Jurkat, Clone E6-1 (cell line): ENCODE measurements at places on chromosomes 2 and 18.

GRCh38 chr2:42135381-42136312 is 33.5 kb upstream of the EML4 start:
- DNase-seq = no peak

DNA sequence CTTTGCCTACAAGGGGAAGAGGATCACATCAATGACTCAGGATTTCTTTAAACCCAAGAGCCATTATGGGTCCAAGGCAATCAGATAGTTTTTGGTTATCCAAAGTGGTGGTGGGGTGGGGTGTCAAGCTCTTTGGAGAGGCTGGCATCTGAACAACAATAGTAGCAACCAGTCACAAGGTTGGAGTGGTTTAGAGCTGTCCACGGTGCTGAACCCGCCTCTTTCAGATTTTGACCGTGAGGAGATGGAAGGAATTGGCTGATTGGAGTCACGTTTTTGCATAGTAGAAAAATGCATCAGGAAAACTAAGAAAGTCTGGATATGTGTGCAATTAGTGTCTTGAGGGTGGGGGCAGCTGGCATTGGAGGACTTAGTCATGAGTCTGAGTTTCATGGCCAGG is 159.9 kb downstream of the LOXHD1 start:
- DNase-seq = peak; percentile 55

GRCh38 chr2:171522052-171522787 is at the start of gene CYBRD1:
Gene CYBRD1 (plus strand): TSS chr2:171522474. CDS start chr2:171522546, 72 bp downstream.
- peak; percentile 80 for DNase-seq

- DNase-seq = no peak
Observed at GRCh38 chr2:10246831-10247230, 55.9 kb upstream of the HPCAL1 start.

- no peak for DNase-seq
Observed at GRCh38 chr2:241000831-241001321, 2.5 kb downstream of the SNED1 start.

- DNase-seq = peak; percentile 48
Observed at GRCh38 chr18:63848159-63848558, 39.3 kb upstream of the SERPINB2 start.

DNA sequence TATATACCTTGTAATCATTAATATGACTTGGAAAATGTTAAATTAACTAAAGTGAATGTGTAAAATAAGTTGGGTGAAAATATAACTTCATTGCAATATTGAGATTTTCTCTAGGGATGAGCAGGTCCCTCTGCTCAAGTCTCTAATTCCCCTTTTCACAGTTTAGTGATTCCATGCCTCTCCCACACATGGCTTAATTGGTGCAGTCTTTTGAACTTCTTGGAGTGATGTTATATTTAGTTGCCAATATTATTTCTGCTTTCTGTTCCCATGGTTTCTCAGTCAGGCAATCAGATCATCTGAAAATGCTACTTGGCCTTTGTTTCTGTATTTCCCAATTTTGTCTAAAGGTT is 233.7 kb upstream of the SPOPL start:
- DNase-seq = no peak

DNA sequence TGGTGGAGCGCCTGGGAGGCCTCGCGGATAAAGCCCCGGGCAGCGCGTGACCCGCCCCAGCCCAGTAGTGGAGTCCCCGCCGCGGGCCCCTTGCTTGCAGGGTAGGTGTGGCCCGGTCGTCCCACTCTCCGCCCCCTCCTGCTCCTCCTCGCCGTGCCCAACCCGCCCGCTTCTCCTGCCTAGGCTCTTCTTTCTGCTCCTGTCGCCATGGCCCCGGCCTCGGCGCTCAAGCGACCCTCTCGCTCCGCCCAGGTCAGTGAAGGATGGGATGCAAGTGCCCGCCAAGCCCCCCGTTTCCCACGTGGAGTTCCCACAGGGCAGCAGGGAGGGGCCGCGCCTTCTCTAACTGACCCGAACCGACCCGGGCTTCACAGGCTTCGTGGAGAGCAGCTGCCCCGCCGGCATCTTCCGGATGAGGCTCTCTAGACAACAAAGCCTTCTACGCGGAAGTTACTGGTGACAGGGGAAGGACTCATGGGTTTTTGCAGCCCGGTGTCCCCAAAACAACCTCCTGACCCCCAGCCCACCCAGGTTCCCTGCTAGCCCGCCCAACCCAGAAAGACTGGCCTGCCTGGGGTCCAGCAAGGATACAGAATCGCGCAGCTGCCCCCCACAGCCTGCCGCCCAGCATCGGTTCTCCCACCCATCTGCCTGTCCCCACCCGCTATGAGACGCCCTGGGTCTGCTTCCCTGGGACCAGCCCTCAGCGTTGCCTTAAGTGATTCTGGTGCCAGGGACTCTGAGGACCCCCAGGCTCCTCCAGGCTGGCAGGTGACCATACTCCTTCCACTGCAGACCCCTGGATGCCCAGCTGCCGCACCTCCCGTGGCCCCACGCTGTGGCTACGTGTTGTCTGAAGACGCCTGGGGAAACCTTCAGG is 32.8 kb downstream of the TTC32 start:
- no peak for DNase-seq

DNA sequence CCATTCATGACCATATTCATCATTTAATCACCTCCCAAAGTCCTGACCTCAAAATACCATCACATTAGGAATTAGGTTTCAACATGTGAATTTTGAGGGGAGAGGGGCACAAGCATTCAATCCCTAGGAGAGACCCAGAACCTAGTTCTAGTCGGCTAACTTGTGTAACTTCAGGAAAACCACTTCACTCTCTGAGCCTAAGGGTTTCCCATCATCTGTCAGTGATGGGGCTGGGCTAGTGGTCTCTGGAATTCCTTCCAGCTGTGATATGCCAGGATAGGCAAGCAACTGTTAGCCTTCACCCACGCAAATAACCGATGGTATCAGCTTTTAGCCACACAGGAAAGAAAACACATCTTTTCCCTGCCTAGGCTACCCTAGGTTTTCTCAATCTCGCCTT is 52.5 kb upstream of the MEX3C start:
- DNase-seq = no peak

GRCh38 chr2:210727549-210727948 is 171.2 kb downstream of the CPS1 start:
- DNase-seq = peak; percentile 20

GRCh38 chr2:70895998-70896764 is 39.5 kb upstream of the ATP6V1B1 start:
- no peak for DNase-seq

DNA sequence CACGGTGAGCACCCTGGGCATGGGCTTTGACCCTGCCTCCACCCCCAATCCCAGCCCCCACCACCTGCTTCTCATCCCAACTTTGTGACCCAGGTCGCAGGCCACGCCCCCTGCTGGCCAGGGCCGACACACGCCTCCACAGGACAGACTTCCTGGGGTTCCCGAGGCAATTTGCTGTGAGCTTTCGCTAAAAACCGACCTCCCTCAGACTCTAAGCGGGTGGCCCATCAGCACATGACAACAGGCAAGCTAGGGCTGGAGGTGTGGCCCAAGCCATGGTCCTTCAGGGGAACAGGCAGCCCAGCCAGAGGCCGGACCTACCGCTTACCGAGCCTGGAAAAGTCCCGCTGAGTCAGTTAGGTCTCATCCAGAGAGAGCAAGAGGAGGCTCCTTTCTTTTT is 31.9 kb downstream of the C1QL2 start:
- DNase-seq = peak; percentile 15

DNA sequence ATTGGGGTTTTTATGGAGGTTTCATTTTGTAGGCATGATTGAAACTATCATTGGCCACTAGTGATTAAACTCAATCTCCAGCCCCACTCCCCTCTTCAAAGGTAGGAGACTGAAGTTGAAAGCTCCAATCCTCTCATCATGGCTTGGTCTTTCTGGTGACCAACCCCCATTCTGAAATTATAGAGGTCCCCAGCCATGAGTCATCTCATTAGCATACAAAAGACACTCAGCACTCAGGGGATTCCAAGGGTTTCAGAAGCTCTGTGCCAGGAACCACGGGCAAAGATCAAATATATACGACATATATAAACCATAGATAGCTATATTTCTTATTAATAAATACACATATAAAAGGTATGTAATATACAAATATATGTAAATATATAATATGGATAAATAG is 256.0 kb upstream of the POU3F3 start:
- no peak for DNase-seq

DNA sequence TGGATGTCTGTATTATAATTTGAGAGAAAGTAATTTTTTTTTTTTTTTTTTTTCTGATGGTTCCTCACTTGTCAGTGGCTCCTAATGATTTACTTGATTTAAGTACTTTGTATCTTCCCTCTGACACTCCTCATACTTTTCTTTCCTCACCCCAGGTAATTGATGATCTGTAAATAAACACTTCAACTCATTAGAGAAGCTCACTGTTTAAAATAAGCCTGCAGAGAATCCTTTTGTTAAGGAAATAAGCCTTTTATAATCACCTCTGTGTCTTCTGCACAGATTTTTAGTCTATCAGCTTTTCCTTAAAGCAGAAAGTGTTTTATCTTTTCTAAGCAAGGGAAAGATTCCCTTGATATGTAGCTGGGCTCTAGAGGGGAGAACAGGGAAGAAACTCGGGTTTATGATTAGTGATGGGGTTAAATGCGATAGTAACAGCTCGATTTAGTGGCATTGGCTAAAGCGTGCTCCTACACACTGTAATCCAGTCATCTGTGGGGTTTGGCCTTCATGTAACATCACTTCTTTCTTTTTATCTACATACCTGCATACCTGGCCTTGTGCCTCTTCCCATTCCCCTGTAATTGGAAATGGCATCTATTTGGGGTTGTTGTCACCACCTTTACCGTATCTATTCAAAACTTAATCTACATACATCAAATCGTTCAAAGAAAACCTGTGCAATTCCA is 60.1 kb upstream of the LRRTM1 start:
- DNase-seq = no peak

DNA sequence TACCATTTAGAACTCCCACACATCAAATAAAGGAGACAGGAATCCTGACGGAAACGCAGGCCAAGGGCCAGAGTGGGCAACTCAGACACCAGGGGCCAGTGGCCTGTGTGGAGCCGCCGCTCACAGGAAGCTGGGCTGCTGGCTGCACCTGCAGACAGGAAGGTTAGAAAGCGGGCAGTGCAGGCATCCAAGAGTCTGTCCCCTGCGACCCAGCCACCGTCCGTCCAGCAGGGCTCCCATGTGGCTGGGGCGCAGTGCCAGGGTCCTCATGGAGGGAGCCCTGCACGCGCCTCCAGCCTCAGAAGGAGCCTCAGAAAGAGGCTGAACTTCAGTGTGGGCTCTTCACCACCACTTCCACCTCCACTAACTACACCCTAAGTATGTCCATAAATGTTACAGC is 2.5 kb upstream of the ANO7 start:
- DNase-seq = no peak

DNA sequence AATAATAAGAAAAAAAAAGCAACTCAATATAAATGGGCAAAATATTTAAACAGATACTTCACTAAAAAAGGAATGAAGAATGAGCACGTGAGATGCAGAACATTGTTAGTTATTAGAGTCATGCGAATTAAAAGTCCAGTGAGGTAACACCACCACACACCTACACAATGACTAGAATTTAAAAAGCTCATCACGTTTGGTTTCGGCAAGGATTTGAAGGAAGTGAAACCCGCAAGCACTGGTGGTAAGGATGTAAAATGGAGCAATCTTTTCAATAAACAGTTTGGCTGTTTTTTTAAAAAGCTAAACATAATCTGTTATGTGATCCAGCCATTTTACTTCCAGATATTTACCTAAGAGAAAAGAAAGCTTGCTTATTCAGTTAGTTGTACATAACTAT is 1181.6 kb upstream of the CELF4 start:
- no peak for DNase-seq

DNA sequence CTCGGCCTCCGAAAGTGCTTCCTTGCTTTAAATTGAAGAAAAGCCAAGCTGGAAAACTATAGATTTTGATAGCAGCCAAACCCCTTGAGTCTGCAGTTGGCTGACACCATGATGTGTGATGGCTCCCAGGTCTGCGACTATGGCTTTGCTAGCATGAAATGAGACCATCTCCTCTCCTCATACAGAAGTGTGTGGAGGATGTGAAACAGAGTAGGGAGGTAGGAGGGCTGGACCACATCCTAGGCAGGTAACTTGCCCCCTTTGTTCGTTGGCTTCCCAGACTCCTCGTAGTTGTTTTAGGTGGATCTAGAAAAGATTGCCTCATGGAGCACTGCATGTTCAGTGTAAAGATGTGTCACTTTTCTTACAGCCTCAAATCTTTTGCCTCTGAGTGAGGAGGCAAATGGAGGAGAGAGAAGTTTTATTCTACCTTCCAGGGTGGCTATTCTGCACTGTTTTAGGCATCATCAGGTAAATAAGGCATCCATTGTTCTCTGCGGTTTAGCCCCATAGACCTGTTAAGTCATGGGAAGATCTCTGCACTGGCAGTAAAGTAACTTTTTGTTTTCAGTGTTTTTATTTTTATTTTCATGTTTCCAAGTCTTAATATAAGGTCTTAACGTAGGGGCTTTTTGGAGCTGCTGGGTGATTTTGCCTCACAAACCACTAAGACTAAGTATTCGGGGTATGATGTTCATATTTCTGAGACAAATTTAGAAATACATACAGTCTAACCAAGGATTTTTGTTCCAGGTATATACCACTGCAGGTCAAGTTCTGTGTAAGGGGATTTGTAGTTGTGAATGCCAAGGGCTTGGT is 40.1 kb downstream of the MGAT5 start:
- DNase-seq = no peak

GRCh38 chr18:10299643-10300042 is 154.8 kb upstream of the APCDD1 start:
- DNase-seq = no peak

DNA sequence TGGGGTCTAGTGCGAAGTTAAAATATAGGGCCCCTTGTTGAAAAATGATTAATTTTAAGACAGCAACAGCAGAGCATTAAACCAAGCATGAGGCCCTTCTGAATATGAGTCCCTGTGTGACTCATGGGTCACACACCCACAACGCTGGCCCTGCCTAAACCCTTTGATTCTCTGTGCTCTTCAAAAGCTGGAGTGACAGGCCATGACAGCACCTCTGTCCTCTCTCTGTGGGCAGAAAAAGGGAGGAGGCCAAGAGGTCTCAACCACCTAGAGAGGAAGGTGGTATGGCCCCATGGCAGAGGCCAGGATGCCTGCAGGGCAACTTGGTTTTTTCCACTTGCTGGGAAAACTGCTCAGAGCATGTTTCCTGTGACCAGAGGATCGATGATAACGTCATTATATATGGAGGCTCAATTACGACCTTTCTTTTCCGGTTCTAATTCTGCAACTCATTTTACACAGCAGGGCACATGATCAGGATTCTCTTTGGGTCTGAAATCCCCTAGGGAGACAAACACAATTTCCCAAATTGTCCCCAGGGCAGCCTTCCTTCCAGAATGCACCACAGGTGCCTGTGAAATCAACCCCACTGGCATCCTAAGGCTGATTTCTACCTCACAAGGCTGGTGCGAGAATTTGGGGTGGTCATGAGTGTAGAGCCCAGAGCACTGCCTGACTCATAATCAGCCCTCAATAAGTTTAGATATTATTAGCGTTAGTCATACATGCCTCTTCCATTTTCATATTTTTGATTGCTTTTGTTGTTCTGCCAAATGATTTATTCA is 102.0 kb upstream of the PPP1CB start:
- DNase-seq = no peak
